Panc1 (cell line): ENCODE measurements at places on chromosomes 7 and 10. TPM values are rescaled to one million over a fixed set of nuclear protein-coding genes. Genes with fewer than 3 reads are reported as not detected.

GIMAP1 gene
- 0.05 TPM for total RNA-seq

GRCh38 chr7:142412551-142413193 is 154.8 kb upstream of the PRSS58 start:
- H3K4me1 ChIP-seq, result no peaks in the 10 kb centered on the region
- no peaks in the 10 kb centered on the region for H3K36me3 ChIP-seq
- no peaks in the 10 kb centered on the region for H3K27me3 ChIP-seq
- peak; percentile 30 for DNase-seq
- H3K27ac ChIP-seq, result no peak overlapping the region
- no peak overlapping the region for H3K4me3 ChIP-seq

DNA sequence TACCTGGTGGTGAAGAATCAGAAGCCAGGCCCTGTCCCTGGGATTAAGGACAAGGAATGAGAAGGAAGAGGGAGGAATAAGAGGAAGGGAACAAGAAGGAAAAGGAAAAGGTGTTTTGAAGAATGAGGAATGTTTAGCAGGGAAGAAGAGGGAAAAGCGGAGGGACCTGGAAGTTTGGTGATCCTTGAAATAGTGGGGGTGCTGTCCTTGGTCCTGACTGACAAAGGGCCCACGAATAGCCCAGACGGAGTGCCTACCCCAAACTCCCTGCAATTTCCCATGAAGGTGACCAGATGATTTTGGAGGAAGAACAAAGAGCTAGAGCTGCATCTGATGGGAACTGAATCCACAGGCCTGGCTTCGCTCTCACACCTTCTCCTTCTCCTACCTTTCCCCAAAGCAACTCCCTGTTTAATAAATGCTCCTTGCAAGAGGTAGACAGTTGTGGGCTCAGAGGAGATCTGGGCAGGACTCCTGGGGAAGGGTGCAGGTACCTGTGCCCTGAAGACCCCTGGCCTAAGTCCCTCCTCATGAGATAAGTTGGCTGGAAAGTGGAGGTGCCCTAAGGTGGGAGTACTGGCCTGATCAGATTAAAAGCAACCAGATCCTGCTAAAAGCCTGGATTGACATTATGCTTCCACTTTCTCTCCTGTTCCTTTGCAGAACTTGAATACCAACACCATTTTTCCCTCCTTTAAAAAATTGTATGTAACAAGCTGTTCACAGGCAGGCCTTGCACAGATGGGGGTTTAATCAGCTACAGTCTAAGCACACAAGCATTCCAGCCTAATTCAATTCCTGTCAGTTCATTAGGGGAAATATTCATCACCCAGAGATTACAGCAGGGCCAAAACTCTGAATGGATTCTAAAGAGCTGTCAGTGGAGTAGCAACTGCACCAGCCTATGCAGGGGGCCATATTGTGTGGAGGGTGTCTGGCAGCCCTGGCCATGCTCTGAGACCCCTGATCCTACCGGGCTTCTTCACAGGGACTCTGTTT is 19.4 kb downstream of the KAZALD1 start:
- no peak overlapping the region for H3K27ac ChIP-seq
- no peaks in the 10 kb centered on the region for H3K4me1 ChIP-seq
- no peak overlapping the region for H3K4me3 ChIP-seq
- no peak for DNase-seq
- H3K27me3 ChIP-seq, result peaks cover 20% of the 10 kb centered on the region

GRCh38 chr10:128062881-128063563 is 63.2 kb downstream of the MKI67 start:
- no peaks in the 10 kb centered on the region; the same call in 1 of the 2 replicates for H3K27me3 ChIP-seq
- H3K4me1 ChIP-seq, result no peaks in the 10 kb centered on the region
- H3K36me3 ChIP-seq, result no peaks in the 10 kb centered on the region
- no peak overlapping the region for H3K4me3 ChIP-seq
- H3K27ac ChIP-seq, result no peak overlapping the region
